Uterus (tissue), 4 donors: ENCODE measurements at places on chromosomes 16 and 17.

DNA sequence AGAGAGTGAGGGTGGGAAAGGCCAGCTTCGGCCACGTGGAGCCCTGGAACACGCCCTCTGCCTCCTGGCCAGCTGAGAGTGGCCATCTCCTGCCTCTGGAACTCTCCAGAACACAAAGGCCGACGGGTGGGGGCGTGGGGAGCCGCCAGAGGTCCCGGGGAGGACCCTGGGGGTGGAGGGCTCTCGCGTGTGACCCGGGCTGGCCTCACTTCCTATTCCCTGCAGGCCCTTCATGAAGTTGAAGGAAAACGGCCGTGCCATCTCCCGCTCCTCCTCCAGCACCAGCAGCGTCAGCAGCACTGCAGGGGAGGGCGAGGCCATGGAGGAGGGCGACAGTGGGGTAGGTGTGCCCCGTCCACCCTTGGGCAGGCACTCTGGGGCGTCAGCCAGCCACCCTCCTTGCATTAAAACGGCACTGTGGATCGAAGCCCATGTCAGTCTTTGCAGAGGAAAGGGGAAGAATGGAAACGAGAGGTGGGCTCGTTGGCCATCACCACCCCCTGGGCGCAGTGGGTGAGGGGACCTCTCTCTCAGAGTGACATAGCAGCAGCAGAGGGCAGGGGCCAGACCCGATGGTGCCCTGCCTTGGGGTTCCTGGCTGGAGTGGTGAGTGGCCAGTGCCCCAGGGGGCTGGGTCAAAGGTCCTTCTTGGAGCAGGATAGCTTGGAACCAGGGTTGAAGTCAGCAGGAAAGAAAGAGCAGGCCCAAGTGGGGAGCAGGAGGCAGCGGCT is 37.1 kb downstream of the OR1D5 start:
- DNase-seq: no peak

DNA sequence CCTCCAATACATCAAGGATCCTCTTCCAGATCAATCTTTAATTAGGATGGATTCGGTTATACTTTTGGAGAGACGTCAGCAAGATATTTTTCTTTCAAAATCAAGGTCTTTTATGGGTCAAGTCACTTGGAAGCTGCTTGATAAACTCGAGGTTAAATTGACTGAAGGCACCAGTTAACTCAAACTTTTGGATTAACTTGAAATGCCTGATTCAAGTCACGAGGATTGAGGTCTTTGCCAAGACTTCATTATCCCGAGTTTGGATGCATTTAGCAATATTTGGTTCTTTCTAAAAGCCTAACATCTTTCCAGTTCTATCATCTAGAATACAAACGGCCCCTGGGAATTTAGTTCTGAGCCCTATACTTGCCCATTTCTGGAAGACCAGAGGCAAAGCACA is 82.9 kb downstream of the MYH11 start:
- DNase-seq: no peak

- no peak for DNase-seq
Observed at GRCh38 chr16:53726625-53727024, 22.7 kb downstream of the FTO start.

GRCh38 chr17:49013311-49014213 is 16.4 kb downstream of the IGF2BP1 start:
- no peak for DNase-seq

DNA sequence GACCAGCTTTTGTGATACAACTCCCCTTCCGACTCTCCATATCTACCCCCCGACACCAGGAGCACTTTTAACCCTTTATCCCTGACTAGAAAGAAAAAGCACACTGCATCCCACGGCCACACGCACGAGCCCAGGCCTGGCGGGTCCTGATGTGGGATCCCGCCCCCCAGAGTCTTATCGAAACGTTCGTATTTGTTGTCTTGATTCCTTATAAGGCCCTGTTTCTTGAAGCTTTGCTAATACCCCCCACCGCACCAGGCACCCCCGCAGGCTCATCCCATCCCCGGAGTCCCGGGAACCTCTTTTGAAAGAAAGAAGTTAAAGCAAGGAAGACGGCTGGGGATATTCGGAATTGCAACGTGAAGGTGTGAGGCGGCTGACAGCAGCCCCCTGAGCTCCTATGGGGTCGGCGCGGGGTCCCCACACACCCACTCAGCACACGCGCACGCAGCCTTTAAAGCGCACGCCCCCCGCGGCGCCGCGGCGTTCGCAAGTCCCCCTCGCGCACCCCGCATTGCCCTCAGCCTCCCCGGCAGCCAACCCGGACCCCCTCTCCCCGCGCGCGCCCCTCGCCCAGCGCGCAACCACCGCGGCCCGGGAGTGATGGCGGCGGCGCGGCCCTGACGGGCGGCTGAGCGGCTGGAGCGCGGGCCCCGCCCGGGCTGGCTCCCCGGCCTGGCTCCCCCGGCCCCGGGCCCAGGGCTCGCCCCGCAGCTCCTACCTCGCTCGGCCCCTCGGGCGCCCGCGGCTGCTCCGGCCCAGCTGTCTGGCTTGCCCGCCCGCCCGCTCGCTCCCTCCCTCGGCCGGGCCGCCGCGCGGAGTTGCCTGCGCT is 448 bp downstream of the STAT5B start:
- peak; percentile 54 for DNase-seq

DNA sequence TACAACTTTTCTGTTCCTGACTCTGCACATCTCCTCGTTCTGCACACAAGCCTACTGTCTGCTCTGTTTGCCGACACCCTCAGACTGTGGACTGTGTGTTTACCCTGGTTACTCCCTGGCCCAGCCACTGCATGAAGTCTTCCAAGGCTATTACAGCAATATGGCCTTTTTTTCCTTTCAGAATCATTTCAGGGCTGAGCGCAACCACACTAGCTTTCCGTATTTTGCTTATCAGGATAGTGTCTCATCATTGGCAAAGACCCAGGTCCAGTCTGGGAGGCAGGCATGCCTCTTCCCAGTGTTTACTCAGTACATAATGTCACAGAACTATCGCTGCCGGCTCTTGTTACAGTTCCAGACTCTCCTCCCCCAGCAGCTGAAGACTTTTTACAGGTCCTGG is 10.1 kb downstream of the DNAH9 start:
- peak; percentile 75 for DNase-seq

DNA sequence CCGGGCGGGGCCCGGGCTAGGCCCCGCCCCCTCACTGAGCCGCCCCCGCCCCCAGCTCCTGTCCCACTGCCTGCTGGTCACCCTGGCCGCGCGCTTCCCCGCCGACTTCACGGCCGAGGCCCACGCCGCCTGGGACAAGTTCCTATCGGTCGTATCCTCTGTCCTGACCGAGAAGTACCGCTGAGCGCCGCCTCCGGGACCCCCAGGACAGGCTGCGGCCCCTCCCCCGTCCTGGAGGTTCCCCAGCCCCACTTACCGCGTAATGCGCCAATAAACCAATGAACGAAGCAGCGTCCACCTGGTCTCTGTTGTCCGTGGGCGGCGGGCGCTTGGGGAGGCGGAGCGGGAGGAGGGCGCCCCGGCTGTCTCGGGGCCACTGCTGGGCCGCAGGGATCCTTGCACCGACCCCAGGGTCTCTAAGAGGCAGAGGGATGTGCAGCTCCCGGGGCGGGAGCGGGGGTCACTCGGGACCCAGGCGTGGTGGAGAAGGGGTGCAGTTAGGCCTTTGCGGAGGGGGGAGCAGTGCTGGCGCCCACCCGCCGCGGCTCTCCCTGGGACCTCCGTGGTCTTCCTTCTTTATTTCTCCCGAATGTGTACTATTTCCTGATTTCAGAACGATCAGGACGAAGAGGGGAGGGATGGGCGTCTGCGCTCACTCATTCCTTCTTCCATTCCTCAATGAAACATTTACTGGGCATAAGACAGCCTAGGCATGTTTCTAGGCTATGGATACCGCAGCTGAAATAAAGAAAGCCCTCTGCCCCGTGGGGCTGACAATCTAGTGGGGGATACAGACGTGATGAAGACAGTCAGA is 2.0 kb downstream of the HBZ start:
- DNase-seq: no peak

GRCh38 chr16:47460359-47460710 is 528 bp downstream of the ITFG1 start:
- no peak for DNase-seq

- DNase-seq: no peak
Observed at GRCh38 chr17:10117581-10118001, 80.8 kb downstream of the GAS7 start.

- DNase-seq: no peak
Observed at GRCh38 chr16:2756288-2757015, 4.0 kb downstream of the SRRM2 start.

GRCh38 chr17:17750881-17751280 is 69.6 kb downstream of the RAI1 start:
- no peak for DNase-seq

GRCh38 chr16:83118365-83118764 is 491.6 kb downstream of the CDH13 start:
- no peak for DNase-seq

- DNase-seq: no peak
Observed at GRCh38 chr17:11578998-11579397, 19.3 kb upstream of the DNAH9 start.

DNA sequence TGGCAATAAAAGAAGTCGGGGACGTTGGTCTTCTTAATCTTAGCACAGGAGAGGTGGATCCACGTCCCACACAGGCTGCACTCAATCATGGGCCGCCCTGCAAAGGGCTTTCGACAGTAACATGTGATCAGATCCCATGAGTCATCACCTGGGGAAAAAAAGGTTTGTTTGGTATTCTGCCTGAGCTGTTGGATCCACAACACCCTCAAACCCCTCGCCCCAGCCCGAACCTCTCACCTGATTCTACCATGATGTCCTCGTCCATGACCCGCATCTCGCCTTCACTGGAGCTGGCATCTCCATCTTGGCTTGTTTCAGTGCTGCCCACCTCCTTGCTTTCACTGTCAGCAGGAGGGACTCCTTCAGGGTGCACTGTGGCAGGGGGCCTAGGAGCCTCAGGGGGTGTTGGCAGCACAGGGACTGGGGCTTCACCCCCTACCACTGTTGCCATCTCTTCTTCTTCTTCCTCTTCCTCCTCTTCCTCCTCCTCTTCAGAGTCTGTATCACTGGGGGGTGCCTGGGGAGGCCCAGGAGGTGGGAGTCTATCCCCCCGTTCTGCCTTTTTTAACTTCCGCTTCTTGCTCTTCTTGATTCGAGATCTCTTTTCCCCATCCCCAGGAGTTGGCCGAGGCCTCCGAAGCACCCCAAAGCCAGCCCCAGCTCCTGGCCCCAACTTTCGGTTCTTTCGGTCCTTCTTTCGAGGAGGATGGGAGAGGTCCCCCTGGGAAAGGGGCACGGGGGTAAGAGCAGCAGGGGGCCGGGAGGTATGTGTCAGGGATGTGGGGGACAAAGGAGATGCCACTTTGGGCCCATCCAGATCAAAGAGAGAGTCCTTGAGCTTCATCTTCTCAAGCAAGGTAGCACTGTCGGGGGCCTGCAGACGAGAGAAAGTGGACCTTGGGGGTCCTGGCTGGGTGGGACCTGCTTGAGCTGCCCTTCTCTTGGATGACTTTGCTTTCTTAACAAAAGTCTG is 1.7 kb upstream of the DVL2 start:
- DNase-seq: no peak

- no peak for DNase-seq
Observed at GRCh38 chr16:4814046-4814445, 11.6 kb upstream of the ROGDI start.

GRCh38 chr16:69888005-69888590 is 63.0 kb upstream of the CLEC18A start:
- DNase-seq: no peak

- DNase-seq: no peak
Observed at GRCh38 chr16:24731722-24732419, 2.4 kb downstream of the TNRC6A start.
